ENCODE measurements at places on chromosomes 5 and 9.

- no peak for DNase-seq
These were observed at the start of gene PAX5 for GRCh38 chr9:37033682-37034304. TSS of gene PAX5 (minus strand) at chr9:37034268. CDS start at chr9:37034031, 237 bp downstream.

- no peak for DNase-seq
These were observed 114.2 kb downstream of the EFNA5 start for GRCh38 chr5:107556575-107556974.

DNA sequence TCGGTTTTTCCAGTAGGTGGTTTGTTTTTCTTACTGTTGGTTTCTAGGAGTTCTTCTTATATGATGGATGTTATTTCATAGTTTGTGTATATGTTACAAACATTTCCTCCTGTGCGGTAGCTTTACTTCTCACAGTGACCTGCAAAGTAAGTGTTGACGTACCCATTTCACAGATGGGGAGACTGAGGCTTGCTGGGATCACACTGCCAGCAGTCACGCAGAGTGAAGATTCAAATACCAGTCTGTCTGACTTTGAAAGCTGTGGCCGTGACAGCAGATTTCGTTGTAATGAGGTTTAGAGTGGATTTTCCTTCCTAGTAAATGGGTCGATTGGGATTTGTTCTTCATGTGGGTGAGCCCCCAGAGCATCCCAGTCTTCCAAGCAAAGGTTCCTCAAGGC is 13.0 kb downstream of the DBH start:
- DNase-seq = no peak

DNA sequence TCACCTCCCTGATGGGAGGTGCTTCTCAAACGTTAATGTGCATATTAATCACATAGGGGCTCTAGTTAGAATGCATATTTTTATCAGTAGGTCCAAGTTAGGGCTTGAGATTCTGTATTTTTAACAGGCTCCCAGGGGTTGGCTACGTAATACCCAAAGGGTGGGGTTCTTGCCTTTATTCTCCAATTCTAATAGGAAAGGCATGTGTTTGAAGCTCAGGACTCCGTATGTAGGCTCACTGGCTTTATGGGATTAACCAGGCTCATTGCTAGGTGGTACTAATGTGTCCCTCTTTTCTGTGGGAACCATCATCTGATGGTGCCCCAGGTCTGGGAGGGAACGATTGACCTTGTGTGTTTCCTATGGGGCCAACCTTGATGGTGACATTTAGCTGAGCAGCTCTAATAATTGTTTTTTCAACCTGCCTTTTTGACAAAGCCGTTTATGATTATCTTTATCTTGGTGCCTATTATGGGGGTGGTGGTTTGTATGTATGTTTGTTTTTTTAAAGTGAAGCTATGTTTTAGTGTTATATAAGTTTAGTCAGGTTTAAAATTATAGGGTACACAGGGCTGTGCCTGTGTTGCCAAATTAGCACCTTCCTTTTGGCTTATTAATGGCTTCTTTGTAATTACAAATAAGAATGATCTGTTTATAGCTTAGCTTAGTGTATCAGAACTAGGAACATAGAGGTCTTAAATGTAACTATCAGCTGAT is 20.8 kb downstream of the TJP2 start:
- no peak for DNase-seq

- DNase-seq = no peak
These were observed 49.3 kb downstream of the PDCD1LG2 start for GRCh38 chr9:5559659-5560058.

DNA sequence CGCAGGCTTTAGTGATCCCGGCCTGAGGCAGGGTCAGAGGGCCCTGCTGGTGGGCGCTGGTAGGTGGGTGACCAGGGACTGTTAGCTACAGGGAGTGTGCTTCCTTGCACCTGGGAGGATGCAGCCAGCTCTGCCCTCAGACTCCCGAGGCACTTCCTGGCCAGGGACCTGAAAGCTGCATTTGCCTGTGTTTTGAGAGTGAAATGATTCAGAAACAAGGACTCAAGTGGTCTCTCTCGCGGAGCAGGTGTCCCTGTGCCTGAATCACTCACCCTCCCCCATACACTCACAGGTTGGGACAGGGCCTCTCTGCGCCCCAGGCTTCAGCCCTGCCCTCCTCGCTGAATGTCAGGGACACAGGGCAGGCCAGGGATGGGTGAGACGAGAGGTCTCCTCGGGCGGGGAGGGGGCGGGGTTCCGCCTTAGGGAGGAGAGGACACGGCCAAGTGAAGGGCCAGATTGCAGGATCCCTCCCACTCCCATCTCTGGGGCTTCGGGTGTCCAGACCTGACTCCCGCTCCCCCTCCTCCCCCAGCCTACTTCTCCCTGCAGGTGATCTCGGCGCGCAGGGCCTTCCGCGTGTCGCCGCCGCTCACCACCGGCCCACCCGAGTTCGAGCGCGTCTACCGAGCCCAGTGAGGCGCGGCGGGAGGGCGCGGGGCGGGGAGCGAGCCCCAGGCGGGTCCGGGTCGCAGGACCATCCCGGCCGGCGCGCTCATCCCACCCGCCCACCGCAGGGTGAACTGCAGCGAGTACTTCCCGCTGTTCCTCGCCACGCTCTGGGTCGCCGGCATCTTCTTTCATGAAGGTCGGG is 1.5 kb downstream of the LTC4S start:
- DNase-seq = no peak

DNA sequence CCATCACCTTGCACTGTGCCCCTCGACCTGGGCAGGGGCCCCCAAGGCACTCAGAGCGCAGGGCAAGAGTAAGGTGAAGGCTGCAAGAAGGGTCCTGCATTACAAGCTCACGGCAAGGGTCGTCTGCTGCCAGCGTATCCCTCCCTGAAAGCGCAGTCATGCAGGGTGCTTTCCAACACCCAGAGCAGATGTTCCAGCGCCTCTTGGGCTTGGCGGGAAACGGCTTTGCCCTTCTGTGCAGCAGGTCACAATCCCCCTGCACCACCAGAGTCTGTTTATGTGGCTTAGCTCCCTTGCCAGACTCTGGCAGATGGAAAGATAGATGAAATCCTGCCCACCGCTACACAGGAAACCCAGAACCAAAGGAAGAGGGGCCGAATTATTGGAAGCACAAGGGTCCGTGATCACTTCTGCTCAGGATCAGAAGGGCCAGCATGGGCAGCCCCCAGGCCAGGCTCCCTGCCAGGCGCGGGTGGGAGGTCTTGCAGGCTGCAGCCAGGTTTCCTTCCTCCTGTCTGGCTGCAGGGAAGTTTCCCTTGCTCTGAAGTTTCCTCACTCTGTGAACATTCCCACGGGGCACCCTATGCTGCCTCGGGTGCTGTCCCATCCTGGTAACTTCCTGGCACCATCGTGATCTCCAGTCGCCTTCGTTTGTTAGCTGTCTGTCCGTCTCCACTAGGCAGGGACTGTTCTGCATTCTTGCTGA is 132.2 kb downstream of the ZNF354C start:
- DNase-seq = no peak

DNA sequence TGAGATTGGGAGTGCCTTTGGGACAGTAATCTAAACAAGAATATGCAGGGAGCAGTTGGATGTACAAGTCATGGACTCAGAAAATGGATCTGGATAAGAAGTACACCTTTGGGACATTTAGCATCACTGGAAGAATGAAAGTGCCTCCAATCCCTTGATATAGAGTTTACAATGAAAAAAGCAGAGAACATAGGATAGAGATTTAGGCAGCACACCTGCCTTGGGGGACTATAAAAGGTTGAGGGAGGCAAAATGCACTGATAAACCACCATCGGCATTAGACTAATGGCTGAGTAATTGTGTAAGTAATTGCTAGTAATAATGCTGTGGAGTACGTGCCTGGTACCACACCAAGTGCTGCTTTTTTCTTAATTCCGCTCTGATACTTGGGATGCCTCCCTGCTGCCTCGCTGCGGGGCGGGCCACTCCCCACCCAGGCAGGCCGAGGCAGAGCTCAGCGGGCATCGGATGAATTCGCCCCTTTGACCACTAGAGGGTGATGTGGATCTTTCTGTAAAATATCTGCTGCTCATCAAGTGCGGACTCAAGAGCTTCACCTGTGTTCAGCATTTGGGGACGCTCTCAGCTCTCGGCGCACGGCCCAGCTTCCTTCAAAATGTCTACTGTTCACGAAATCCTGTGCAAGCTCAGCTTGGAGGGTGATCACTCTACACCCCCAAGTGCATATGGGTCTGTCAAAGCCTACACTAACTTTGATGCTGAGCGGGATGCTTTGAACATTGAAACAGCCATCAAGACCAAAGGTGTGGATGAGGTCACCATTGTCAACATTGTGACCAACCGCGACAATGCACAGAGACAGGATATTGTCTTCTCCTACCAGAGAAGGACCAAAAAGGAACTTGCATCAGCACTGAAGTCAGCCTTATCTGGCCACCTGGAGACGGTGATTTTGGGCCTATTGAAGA is 99.9 kb downstream of the ANKRD18B start:
- peak; percentile 84 for DNase-seq
